ENCODE measurements at places on chromosomes 3 and 15. TPM values are rescaled to one million over a fixed set of nuclear protein-coding genes. Genes with fewer than 3 reads are reported as not detected.

- DNase-seq, result no peak
These were observed 2.4 kb upstream of the LARP6 start for GRCh38 chr15:70856177-70856883.

DNA sequence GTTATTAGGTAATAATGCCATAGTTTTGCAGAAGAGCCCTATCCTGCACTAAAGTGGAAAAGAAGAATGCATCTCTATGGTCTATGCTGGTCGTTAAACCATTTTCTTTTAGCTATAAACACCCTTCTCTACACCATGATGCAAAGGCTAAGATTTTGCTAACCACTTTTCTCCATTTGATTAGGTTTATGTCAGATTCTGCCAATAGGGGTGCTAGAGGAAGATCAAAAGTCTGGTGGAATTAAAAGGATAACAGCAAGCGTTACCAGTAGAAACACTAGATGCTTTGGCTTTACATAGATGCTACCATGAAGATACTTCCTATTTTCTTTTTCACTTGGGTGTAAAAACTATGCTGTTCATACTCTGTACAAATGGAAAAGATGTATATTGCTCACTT, 669.8 kb upstream of the ARPP21 start:
- DNase-seq, result no peak

RLBP1 gene
- not detected for polyA plus RNA-seq

MANF gene
- polyA plus RNA-seq, result 71.1 TPM

CD80 gene
- not detected for polyA plus RNA-seq

DNA sequence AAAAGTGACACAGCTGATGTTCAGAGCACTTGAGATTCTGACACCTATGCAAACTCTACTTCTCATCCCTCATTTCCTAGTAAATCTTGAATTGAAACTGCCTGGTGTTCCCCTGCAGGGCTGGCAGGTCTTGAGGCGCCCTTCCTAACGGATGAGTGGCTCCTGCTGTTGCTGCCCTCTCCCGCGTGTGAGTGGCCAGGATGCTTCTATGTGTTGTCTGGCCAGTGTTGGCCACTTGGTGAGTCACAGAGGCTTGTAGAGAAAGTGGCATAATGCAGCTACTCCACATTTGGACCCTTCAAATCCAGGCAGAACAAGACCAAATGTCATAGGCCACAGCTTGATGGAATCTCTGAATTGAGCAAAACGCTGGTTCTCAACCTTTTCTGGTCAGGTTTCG, 63.6 kb downstream of the MOBP start:
- no peak for DNase-seq

DNA sequence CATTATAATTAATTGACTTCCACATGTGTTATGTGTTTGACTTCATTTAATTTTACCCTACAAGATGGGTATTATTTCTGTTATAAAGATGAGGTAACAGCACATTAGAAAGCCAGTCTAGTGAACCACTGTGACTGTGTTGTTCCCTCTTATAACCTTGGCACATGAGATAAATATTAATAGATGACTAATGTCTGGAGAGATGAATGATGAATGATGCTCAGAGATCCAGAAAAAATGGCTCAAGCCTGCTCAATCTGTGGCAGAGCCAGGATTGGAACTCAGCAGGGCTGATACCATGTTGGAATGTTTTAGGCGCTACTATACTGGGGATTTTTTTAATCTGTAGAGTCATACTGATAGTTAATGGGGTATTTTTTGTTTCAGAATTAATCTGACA, 118.8 kb upstream of the PTX3 start:
- DNase-seq, result no peak

MB21D2 gene
- polyA plus RNA-seq, result 8.8 TPM

GRCh38 chr15:57255751-57256341, 120.5 kb upstream of the CGNL1 start:
- DNase-seq, result no peak

Measured in keratinocyte (primary cell).